Activated gamma-delta T cell treated with Interleukin-2 at 50 U/mL for 16 hours (primary cell): ENCODE measurements at places on chromosomes 1 and 21.

DNA sequence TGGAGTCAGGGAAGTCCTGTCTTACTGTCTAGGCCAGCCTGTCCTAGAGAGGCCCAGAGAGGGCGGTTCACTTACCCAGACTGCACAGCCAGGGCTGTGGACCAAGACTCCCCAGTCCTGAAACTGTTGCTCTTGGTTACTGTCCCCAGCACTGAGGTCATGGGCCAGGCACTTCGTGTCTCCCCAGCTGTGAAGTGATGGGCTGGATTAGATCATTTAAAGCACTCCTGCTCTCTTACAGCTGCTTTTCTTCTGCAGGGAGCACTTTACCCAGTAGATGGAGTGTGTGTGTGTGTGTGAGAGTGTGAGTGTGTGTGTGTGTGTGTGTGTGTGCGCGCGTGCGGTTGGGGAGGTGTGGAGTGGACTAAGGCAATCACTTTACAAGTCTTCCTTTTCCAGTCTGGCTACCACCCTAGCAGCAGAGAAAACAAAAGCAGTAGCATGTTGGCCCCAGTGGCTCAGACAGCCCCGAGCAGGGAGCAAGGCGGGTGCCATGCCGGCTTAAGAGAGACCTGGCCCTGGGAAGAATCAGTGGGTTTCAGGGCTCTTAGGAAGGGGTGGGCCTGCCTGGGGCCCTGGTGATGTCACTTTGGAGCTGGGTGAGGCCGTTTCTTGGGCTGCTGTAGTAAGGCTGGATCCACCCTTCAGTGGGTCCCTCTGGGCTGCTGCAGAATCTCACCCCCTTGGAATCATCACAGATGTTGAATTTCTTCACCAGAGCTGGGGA, 2.4 kb downstream of the SPSB1 start:
- no peak for DNase-seq

- DNase-seq, result no peak
Measured at GRCh38 chr1:108717774-108718316, 5.1 kb downstream of the FNDC7 start.

- no peak for DNase-seq
Measured at GRCh38 chr1:92848201-92848600, 16.4 kb downstream of the RPL5 start.

- DNase-seq, result no peak
Measured at GRCh38 chr1:229368347-229368746, 25.5 kb upstream of the CCSAP start.

- no peak for DNase-seq
Measured at GRCh38 chr1:206021008-206021625, 2.6 kb downstream of the CTSE start.

- no peak for DNase-seq
Measured at GRCh38 chr1:10657088-10657847, 139.2 kb downstream of the CASZ1 start.

GRCh38 chr1:193458628-193459027, 272.2 kb upstream of the B3GALT2 start:
- no peak for DNase-seq

GRCh38 chr1:108955881-108956280, 7.4 kb downstream of the CLCC1 start:
- DNase-seq, result no peak

DNA sequence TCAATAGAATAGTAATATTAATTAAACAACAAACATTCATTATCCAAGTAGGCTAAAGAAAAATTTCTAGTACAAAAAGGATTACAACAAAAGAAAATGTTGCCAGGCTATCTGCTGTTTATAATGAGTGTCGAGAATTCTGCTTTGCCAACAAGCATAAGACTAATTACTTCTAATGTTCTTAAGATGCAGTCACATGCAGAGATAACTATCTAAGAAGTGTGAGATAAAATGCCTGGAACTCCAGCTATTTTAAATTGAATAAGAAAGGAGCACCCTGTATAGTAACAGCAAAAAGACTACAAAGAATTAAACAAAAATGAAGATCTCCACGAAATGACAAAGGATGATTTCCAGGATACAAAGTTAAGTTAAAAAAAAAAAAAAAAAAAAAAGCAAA, 59.9 kb downstream of the APP start:
- no peak for DNase-seq

DNA sequence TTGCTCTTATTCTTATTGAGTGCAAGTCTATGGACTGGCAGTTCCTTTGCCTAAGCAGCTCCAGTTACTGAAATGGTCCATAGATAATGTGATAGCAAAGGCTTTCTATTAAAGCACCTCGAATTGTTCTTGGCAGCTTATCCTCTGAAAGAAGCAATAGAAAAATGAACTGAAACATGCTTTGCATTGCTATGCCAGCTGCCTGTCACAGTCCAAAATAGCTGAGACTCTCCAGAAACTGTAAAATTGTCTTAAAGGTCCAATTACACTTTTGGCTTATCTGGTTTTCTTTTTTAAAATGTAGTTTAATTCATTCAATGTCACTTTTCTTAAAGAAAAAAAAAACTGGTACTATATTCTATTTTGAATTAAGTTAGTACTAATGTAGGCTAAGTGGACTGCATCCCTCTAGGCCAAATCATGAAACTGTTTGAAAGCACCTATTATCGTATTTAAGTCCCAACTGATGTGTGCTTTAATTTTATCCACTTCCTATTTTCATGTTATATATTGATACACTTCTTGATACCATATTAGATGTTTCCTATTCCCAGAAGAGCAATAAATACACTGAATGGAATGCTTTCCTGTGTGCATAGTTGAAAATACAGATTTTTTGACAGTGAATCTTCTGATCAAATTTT, 208.0 kb upstream of the DEPDC1 start:
- no peak for DNase-seq

GRCh38 chr1:154759196-154759595, 110.9 kb downstream of the KCNN3 start:
- peak; percentile 10 for DNase-seq

- no peak for DNase-seq
Measured at GRCh38 chr1:21335750-21336224, 45.5 kb upstream of the ECE1 start.

DNA sequence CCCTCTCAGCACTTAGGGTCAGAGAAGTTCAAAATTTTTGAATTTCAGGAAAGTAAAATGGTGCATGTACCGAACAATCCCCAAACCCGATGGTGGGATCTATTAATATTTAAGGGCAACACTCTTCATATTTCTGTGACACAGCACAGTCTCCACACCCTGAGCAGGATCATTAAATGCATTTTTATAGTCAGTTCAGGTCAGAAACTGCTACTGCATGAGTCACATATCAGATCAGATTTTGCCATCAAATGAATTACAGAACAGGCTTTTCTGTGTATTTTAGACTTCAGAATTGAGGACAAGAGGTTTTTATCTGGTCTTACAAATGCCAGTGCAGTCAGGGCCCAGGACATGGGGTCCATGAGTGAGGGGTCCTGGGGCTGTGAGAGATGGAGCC, 79.2 kb downstream of the RIPK4 start:
- DNase-seq, result no peak

DNA sequence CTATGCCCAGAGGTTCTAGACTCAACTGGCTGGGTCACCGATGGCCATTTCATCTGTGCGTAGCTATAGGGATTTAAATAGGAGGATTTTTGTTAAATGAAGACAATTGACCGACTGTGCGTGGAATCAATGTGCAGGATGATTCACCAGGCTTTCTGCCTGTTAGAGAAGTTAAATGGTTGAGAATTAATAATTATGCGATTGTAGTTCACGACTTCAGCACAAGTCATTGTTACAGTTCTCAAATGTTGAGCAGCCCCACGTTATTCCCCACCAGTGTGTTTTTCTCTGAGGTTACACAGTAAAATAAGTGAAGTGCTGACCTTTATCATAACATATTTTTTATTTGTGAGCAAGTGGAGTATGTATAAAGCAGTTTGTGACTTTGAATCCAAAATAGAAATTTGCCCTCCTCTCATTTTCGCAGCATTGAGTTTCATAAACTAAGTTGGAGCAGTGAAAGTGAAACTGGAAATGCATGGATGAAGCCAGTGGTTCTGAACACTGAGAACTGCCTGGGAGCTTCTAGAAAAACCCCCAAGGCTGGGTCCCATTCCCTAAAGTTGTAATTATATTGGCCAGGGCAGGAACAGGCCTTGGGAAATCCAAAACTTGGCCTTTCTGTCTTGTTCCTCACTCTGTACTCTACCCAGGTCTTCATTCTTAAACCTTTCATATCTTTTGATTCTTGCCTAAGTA, 102.6 kb downstream of the GALNT2 start:
- no peak for DNase-seq

- DNase-seq, result no peak
Measured at GRCh38 chr1:179770887-179771502, 27.9 kb downstream of the FAM163A start.

DNA sequence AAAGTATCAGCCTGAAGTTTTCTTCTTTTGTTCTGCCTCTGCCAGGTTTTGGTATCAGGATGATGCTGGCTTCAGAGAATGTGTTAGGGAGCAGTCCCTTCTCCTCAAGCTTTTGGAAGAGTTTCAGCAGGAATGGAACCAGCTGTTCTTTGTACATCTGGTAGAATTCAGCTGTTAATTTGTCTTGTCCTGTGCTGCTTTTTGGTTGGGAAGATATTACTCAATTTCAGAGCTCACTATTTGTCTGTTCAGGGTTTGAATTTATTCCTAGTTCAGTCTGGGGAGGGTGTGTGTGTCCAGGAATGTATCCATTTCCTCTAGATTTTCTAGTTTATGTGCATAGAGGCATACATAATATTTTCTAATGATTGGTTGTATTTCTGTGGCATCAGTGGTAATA, 12.8 kb downstream of the ZNF678 start:
- DNase-seq, result no peak

DNA sequence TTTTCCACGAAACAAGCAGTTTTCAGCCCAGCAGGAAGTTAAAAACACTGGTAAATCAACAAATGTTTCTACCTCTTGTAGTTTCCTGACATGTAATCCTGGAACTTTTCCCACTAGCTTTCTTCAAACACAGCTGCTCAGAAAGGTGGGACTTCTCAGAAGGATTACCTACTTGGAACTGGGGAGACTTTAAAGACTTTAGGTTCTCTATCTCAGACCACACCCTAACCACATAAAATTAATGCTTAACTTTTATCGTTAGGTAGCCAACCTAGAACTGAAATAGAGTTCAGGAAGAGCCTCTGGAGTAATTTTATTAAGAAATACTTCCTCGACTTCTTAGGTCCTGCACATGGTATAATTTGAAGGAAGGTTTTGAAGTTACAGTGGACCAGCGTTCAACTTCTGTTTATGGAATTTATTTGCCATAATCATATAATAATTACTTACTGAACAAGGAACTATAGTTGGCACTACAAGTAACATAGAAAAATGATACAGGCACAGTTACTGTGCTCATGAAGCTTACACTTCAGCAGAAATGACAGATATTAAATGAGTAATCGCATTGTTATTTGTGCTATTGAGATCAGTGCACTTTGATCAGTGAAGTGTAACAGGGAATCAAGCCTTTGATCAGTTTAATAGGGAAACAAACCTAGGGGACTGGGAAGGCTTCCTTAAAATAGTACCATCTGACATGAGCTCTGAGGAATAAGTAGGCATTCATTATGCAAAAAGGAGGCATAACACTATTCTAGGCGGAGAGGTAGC, at the start of gene BCL2L15:
Gene BCL2L15 (minus strand): TSS at position 180 of the 774 bp plus-strand sequence. CDS start 206 bp downstream, outside the sequence.
- no peak for DNase-seq

- no peak for DNase-seq
Measured at GRCh38 chr1:11957897-11958296, 22.3 kb upstream of the MFN2 start.
